ENCODE measurements at places on chromosomes 13 and 19.

DNA sequence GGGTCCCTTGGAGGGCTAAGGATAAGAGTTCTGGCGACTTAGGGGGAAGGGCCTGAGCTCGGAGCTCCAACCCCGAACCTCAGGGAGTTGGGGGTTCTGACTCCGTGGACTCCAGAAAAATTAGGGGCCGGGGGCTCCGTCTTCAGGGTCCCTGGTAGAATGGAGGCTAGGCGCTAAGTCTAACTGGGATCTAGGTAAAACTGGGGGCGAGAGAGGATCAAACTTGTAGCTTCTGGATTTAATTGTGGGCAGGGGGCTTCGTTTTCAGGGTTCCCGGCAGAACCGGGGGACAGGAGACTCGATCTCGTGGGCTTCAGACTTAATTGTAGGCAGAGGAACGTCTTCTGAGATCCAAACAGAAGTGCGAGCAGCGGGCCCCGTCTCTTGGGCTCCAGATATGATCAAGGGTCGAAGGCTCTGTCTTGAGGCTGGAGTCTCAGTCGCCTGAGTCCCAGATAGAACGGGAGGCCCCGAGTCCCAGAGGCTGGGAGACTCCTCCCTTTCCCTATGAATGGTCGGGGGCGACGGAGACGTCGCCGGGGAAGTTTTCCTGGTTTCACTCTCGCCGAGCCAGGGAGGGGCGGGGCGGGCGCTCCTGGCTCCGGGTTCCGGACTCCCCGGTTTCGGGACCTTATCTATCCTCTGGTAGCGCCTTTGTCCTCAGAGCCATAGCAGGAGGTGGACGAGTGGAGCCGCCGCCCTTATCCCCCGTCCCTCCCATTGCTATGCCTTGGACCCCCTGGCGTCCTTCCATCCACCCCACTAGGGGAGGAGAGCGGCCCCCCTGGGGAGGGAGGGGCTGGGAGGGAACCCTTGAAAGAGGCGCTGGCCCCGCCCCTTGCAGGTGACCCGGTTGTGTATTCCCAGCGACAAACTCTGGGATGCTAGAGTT lies 1.3 kb downstream of the NECTIN2 start:
- DNase-seq = no peak

DNA sequence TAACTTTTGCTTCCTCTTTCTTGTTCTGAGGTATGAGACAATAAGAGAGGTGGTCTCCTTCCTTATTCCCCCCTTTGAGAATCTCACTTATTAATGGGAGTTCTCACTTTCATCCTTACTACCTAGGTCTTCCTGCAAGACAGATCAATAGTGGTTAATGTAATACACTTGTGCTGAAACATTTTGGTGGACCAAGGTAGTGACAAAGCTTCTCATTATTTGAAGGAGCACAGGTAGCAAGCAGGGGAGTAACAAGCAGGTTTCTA lies 17.9 kb downstream of the ZNF700 start:
- DNase-seq = no peak

DNA sequence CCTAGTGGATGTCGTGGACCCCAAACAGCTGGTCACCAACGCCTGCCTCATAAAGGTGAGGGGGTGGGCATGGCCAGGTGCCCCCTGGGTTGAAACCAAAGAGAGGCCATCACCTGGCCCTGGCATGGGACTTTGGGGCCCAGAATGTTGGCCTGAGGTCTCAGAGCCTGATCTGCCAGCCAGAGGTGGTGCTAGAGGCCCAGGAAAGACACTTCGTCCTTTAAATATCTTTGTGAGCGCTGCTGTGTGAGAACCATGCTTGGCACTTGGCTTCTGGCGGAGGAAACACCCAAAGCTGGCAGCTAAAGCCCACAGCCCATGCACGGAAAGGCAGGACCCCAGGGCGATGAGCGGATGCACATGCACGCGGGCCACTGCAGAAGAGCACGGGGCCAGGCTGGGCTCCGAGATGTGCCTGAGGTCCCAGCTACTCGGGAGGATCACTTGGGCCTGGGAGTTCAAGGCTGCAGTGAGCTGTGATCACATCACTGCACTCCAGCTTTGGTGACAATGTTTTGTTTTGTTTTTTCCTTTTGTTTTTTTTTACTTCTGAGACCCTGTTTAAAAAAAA lies 4.3 kb upstream of the ADM5 start:
- DNase-seq = no peak

GRCh38 chr13:33728271-33729037 lies 89.5 kb upstream of the RFC3 start:
- no peak for DNase-seq

DNA sequence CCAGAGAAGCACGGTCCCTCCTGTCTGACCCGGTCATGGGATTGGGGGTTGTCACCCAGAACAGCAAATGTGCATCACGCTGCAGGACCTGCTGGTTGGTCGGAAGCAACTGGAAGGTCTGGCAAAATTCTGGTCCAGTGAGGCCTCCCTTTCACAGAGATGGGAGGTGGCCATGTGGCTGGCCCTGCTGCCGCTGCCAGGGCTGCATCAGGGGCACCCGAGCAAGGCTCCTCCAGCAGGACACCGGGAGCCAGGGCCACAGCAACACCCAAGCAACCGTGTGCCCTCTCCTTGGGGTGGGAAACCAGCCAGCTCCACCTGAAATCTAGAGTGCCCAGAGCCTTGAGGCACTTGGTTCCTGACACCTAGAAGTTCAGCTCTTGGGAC lies 11.5 kb upstream of the GAS6 start:
- no peak for DNase-seq

GRCh38 chr13:76732367-76732766 lies 153.8 kb downstream of the KCTD12 start:
- no peak for DNase-seq

- DNase-seq = no peak
Measured at GRCh38 chr13:29487466-29488454, 107.7 kb downstream of the SLC7A1 start.

GRCh38 chr13:27663947-27664346 lies 42.3 kb downstream of the POLR1D start:
- DNase-seq = no peak

GRCh38 chr19:29630655-29631054 lies 24.6 kb downstream of the POP4 start:
- peak; percentile 25 for DNase-seq

DNA sequence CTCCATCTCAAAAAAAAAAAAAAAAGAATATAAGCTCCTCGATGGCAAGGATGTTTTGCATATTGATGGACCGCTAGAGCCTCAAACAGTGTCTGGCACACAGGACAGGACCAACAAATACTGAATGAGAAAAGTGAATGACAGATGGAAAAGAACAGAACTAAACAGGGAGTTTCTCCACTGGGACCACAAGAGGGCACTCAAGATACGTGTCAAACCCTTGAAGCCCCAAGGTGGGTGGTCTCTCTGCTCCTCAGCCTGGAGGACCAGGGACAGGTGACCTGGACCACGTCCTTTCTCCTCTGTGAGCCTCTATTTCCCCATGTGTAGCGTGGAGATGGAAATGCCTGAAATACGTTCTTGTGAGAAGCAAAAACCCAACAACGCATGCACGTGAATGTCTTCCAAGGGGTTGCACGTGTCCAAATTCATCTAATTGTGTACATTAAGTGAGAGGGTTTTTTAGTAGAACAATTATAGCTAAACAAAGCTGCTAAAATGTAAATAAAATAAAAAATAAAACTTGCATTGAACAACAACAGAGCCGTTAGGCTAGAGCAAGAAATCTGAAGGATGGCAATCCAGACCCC lies 5.7 kb upstream of the CDC42EP5 start:
- DNase-seq = peak; percentile 63

GRCh38 chr19:48975947-48976847 lies 11.1 kb downstream of the FTL start:
- DNase-seq = peak; percentile 68

DNA sequence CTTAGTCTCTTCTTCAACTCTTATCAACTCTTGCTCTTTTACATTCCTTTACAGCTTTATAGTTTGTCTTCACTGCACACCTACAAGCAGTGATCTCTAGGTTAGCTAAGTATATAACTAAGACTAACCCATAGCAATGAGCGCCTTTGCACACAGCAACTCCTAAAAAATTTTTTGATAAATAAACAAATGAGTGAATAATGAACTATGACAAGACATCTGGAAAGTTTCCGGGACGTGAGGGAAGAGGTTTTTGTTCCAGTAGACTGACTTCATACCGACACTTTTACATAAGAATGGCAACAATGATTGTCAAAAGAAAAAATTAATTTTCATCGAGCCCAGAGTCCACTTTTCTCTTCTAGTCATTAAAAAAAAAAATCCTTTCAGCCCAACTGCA lies 98.3 kb downstream of the ELF1 start:
- DNase-seq = no peak

GRCh38 chr19:681029-682019 lies 5.1 kb downstream of the FSTL3 start:
- peak; percentile 73 for DNase-seq

DNA sequence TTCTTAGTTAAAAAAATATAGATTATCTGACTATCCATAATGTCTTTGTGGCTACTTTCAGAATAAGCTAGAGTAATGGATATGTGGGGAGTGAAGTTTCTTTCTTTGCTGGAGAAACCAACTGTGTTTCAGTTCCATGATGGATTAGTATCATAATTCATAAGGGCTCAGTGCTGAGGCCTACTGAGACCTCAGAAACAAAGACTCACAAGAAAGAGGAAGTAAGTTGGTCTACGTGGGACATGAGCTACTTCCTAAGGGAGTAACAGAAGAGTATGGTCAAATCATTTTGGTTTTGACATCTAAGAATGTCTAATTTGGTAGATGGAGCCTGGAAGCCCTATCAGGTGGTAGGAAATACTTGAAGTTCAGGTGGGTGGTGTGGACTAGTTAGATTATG lies 99.0 kb upstream of the HTR2A start:
- DNase-seq = no peak

- DNase-seq = peak; percentile 81
Measured at GRCh38 chr19:42076380-42076944, 496 bp downstream of the ZNF574 start.

DNA sequence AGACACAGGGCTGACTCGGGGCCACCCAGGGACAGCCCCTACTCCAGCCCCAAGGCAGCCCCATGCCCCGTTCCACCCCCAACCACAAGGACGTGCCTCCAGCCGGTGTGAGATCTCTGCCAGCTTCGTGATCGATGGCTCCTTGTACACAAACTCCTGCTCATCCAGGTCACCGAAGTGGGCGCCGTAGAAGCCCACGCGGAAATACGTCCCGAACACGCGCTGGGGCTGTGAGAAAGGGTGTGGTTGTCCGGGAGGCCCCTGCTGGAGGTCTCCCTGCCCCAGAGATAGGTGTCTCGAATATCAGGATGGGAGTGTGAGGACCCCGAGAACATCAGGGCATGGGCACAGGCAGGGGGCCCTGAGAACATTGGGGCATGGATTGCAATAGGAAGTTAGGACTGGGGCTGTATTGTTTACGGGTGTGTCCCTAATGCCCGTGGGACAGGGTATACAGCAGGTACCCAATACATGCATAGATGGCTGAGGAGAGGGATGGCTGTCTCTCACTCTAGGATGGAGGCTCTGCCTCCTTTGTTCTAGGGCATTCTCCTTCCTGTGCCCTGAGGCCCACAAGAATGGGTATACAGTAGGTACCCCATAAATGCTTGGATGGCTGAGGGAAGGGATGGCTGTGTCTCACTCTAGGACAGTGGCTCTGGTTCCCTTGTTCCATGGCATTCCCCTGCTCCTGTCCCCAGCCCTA lies 5.3 kb upstream of the KANK2 start:
- no peak for DNase-seq

- no peak for DNase-seq
Measured at GRCh38 chr13:29438769-29439168, 156.7 kb downstream of the SLC7A1 start.

DNA sequence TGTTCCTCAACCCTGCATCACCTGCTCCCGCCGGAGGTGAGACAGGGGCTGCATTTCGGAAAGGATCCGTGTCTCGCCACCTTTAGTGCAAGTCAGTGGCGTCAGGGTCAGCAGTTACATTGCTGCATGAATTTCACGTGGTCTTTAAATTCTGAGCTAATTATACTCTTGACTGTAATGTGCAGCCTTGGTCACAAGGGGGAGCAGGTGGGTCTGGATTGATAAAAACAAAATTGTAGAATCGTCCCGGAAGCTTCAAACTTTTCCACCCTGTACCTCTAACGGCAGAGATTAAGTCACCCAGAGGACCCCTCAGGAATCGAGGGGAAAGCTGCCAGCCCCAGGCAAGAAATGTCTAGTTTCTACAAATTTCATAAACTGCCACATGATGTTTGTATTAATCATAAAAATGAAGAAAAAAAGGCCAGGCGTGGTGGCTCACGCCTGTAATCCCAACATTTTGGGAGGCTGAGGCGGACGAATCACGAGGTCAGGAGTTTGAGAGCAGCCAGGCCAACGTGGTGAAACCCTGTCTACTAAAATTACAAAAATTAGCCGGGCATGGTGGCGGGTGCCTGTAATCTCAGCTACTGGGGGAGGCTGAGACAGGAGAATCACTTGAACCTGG lies 20.2 kb downstream of the BBC3 start:
- peak; percentile 89 for DNase-seq

- no peak for DNase-seq
Measured at GRCh38 chr19:7507884-7508283, 8.0 kb upstream of the ZNF358 start.

DNA sequence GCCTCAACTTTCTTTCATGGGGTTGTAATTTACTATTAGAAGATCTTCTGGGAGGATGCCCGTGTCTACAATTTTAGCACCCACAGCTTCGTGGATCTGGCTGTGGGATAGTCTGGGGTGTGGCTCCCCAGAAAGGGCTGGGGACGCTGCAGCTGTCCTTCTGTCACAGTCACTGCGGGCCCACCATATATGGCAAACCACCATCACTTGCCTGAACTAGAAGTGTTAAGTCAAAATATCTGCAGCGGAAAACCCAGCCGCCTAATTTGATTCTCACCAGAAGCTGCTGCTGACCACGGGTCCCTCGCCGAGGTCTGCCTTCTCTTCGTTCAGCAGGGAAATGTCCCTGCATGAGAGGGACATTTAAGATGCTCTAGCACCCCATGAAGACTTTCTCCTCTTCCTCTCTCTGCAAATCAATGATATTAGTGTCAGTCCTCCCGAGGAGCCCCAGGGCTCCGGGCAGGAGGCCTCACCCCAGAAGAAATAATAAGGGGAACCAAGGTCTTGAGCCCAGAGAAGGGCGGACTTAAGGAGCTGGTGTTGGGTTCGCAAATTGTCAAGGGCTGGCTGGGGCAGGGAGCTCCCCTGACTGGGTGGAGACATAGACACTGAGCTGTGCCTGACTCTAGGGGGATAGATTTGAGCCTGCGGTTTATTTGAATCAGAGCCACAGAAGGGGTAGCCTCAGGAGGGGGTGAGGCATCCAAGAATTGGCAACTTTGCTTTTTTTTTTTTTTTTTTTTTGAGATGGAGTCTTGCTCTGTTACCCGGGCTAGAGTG lies 3.0 kb upstream of the MATK start:
- no peak for DNase-seq

GRCh38 chr13:113398963-113399754 lies 35.2 kb upstream of the GRTP1 start:
- DNase-seq = peak; percentile 58

GRCh38 chr19:32022731-32023563 lies 322.5 kb upstream of the ZNF507 start:
- no peak for DNase-seq

DNA sequence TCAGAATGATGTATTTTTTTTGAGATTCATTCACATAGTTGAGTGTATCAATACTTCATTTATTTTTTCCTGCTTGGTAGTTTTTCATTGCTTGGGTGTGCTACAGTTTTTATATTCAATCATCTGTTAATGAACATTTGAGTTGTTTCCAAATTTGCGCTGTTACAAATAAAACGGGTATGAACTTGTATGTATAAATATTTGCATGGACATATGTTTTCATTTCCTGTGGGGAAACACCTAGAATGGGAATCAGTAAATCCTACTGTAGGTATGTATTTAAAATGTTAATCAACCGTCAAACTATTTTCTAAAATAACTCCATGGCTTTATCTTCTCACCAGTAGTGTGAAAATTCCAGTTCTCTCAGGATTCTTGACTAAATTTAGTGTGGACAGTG lies 826.3 kb downstream of the EFNB2 start:
- no peak for DNase-seq

Data from activated effector memory CD4-positive, alpha-beta T cell treated with anti-CD3 and anti-CD28 coated beads, Interleukin-2, amount 50 U/mL, for 16 hours (primary cell).